Bone marrow (tissue), 2 donors: ENCODE measurements at places on chromosomes 4 and X.

GRCh38 chr4:184498598-184498997, 24.2 kb upstream of the IRF2 start:
- no peak for DNase-seq

DNA sequence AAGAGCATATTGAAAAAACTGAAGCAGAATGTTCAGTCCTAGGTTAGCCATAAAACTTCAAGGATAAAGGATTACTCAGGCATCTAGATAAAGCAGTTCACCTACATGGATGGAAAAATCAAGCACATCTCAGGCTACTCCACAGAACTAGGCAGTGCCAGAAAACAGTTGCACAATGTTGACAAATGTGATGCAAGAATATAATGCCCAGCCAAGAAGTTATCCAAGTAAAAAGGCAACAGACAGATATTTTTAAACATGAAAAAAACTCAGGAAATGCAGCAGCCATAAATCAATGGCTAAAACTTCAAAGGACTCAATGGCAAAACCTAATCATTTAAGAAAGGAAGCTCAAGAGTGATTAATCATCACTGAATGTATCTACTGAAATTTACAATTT, 456.0 kb upstream of the FAM241A start:
- DNase-seq, result no peak

DNA sequence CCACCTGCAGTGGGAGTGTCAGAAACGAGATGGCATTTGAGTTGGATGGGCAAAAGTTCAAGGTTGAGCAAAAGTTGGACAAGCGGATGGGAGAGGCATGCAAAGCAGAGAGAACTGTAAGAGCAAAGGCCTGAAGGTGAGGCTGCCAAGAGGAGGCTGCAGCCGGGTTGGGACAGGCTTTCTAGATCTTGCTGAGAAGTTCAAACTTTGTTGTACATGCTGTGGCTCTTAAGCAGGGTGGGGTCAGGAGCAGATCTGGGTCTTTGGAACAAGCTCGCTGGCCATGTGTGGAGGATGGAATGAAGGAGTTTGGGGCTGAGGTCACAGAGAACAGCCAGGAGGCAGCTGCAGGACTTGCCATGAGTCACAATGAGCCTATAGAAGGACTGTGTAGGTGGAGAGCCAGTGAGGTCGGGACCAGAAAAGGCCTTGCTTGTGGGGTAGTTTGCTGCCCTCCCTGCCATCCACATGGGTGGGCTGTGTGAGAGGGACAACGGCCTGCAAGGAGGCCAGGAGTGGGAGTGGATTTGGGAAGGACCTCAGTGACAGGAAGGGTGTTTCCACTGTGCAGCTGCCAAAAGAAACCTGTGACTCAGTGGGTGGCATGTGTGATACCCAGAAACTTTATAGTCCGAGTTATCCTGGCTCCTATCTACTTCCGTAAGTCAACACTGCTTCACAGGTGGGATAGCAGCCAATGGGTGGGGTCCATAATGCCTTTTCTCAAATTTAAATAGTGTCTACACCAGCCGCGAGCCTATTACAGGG, 210.4 kb downstream of the MID1IP1 start:
- no peak for DNase-seq

GRCh38 chr4:99276417-99276816, 14.4 kb downstream of the ADH1A start:
- no peak for DNase-seq

DNA sequence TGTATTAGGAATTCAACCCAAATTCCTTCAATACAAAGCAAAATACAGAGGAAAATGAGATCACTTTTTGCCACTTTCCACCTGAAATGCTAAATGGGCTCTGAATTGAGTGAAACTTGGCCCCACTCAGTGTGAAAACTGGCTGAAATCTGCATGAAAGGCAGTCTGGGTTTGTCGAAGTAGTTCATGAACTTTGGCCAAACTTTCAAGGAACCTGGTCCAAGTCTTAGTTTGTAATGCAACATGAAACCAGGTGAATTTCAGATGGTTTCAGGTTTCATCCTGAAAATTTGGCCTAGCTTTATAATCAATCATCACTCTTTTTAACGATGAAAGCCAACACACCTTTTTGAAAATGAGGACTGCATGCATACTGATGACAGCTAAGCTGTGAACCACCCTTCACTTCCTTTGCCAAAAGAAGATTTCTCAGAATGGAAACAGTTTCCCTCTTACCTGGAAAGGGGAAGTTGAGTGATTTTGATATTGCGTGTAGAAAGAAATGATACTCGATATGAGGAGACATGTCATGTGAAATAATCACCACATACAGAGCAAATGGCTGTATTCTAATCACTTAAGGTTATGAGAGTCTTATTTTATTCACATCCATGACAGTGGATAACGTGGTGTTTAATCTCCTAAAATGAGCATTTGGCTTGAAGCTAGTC, 209.9 kb upstream of the ETNPPL start:
- no peak for DNase-seq

DNA sequence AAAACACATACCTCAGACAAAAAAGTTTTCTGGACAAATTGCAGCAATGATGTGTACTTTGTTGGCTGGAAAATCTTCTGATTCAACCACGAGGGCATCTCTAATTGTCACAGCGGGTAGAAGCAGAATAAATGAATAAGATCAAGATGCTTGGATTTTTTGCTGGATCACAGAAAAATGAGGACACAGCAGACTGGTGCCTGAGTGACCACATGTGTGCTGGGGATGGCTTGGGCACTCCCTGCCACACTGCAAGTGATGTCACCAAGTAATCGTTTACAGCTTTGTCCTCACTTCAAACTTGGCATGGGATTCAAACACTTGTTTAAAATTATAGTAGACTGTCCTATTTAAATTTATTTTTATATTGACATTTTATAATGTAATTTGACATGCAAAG, 557.0 kb downstream of the SPRY1 start:
- no peak for DNase-seq

GRCh38 chr4:42487230-42487629, 89.9 kb downstream of the SHISA3 start:
- no peak for DNase-seq

GRCh38 chr4:42371305-42372252, 25.7 kb upstream of the SHISA3 start:
- peak; percentile 1 for DNase-seq

- DNase-seq, result no peak
These were observed 83.3 kb downstream of the HPRT1 start for GRCh38 chrX:134543288-134543687.

DNA sequence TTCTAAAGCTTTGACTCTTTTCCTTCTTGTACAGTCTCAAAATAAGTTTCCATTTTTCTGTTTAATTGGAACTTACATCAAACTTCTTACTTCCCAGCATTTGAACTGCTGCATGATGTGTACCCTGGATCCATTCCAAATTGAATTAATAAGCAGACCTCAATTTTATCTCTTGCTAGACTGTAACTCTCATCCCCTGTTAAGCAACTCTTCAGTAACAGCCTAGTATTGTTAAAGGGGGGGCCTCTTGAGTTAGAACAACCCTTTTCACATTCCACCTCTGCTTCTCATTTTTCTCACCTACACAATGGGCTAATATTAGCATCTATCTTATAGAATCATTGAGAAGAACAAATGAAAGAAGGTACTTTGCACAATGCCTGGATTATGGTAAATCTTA, 169.4 kb downstream of the IL1RAPL1 start:
- no peak for DNase-seq

- DNase-seq, result peak; percentile 3
These were observed 637 bp downstream of the AR start for GRCh38 chrX:67544281-67545035.

- no peak for DNase-seq
These were observed 340.7 kb upstream of the HS3ST1 start for GRCh38 chr4:11769434-11769833.

- DNase-seq, result no peak
These were observed 781.4 kb downstream of the PCDH18 start for GRCh38 chr4:136750897-136751296.

- no peak for DNase-seq
These were observed 18.3 kb downstream of the KLF3 start for GRCh38 chr4:38682336-38682735.

DNA sequence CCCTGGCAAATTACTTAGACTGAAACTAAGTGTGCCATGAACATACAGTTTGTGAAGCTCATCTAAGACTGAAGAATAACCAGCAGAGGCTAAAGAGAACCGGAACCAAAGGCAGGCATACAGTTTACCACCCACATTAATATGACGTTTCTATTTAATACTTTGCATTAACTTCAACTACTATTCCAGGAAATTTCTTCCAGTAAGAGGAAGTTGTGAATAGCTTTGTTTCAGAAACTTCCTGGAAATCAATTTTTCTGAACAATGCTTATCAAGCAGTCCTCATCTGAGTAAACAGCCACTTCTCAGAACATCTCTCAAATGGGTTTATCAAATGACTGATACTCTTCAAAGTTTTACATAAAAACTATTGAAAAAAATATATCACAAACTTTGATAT, 252.7 kb downstream of the OPHN1 start:
- no peak for DNase-seq

GRCh38 chr4:139844459-139845036, 178.9 kb downstream of the MGST2 start:
- no peak for DNase-seq

DNA sequence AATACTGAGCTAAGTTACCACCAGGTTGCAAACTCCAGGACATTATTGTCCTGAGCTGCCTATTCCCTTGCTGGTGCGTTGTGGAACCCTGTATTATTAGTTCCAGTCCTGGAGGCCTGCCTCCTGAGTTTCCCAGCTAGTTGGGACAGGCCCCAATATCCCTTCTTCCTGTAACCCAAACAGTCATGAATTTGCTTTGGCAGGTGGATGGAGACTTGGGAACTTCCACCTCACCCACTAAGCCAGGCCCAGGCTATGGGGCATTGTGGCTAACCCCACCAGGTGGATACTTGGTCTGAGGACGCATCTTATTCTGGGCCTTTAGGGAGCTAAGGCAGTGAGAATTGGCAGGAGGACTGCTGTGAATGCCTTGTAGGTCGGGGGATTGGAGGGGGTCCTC, 5.0 kb downstream of the RBM3 start:
- no peak for DNase-seq

- DNase-seq, result no peak
These were observed 256.6 kb upstream of the NDST4 start for GRCh38 chr4:115370012-115370411.

DNA sequence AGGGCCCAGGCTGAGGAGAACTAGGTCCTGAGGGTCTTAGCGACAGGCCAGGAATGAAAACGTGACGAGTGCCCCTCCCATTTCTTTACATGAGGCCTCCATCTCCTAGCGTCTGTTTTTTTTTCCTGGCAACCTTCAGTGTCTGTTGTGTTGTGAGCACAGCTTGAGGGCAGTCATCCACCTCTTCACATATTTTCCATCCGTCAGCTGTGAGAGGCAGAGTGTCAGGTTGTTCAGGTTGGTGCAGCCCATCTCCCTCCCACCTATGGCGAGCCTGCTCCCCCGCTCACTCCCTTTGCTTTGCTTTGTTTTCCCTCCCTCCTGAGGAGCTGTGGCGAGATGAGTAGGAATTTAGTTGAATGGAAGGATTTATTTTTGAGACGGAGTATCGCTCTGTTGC, 51.7 kb upstream of the CHRNA9 start:
- DNase-seq, result no peak

DNA sequence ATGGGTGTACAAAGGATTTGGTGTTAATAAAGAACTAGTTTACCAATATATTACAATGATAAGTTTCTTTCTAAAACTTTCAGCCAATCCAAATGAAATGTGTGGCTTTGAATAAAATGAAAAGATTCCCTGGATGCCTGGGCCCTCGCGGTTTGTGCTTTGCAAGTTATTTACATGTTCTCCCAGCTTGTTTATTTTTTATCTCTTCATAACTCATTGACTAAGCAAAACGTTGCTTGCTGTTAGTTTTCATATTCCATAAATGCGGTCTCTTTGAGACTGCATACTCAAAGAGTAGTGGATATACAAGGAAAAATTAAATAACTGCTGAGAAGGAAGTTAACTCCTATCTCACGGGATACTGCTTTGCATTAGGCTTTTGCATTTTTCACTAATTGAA, 26.0 kb downstream of the FHDC1 start:
- DNase-seq, result no peak

DNA sequence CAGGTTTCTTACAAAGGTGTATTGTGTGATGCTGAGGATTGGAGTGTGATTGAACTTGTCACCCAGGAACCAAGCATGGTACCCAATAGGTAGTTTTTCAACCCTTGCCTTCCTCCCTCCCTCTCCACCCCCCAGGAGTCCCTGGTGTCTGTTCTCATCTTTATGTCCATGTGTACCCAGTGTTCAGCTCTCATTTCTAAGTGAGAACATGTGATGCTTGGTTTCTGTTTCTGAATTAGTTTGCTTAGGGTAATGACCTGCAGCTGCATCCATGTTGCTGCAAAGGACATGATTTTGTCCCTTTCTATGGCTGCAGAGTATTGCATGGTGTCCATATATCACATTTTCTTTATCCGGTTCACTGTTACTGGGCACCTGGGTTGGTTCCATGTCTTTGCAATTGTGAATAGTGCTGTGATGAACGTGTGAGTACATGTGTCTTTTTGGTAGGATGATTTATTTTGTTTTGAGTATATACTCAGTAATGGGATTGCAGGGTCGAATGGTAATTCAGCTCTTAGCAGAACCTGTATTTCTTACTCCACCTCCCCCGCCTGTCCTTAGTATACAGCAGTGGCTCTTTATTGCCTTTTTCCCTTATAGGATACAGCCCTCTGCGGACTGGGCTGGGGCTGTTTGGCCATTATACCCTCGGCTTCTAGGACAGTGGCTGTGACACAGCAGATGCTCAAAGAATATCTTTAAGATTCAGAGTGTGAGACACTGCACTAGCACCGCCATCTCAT, 145.4 kb downstream of the PTTG2 start:
- no peak for DNase-seq

DNA sequence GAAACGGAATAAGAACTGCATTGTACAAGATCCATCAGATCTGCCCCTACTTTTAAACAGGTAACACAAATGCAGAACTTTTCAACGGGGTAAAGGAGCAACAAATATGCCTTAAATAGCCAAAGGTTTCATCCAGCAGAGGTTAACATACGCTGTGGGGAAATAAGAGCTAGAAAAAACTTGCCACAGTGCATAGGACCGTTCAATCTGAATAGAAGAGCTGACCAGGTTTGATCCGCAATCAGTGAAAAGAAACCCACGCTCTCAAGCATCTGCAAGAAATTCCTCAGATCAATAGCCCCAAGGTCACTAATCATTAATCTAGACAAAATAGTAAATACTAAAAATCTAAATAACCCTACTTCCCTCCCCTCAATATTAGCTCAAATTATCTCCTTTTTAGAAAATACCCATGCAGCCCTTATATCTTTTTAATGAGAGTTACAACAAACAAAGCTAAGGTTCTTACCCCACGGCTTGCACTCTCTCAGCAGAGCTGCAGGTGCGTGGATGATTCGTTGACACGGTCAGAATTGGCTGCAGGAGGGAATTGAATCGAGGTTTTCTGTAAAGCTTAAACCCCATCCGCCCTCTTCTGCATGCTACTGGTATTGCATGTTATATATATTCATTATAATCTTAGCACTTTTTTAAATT, at the start of gene TLR10:
TSS of gene TLR10 (minus strand) at position 539 of the 657 bp plus-strand sequence. CDS start 7,400 bp downstream, outside the sequence.
- peak; percentile 57 for DNase-seq

- peak; percentile 0 for DNase-seq
These were observed 47.7 kb downstream of the DDX3X start for GRCh38 chrX:41381685-41382084.

- no peak for DNase-seq
These were observed 98.9 kb downstream of the HPGD start for GRCh38 chr4:174423257-174423944.
